ENCODE measurements at places on chromosomes 4 and X. TPM values are rescaled to one million over a fixed set of nuclear protein-coding genes. Genes with fewer than 3 reads are reported as not detected.

- DNase-seq, result no peak
- no peak overlapping the region for H3K27ac ChIP-seq
- peaks cover 14% of the 10 kb centered on the region for H3K27me3 ChIP-seq
- H3K4me3 ChIP-seq, result no peak overlapping the region
- H3K4me1 ChIP-seq, result peaks cover 8% of the 10 kb centered on the region
Observed at GRCh38 chr4:140291259-140291658, 82.2 kb upstream of the SCOC start.

- H3K4me1 ChIP-seq, result no peaks in the 10 kb centered on the region
- DNase-seq, result no peak
- peaks cover 4% of the 10 kb centered on the region for H3K27me3 ChIP-seq
- H3K36me3 ChIP-seq, result no peaks in the 10 kb centered on the region
- no peak overlapping the region for H3K27ac ChIP-seq
Observed at GRCh38 chr4:81818385-81818920, 346.7 kb upstream of the RASGEF1B start.

DNA sequence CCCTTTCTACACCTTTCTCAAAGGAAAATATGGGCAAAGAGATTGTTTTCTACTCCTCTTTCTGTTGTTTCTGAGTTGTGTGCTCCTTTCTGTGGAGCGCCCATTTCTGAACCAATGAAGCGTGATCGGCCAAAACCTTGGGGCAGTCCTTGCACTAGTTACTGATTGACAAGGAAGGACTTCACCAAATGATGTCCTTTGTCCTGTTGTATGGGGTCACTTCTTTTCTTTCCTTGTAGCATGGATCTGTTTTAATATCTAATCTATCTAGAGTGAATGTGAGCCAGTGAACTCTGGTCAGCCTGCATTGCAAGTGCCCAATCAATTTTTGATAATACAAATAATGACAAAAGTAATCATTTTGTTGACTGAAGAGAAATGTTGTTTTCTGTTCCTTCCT lies 94.5 kb downstream of the EGF start:
- no peak overlapping the region for H3K27ac ChIP-seq
- peaks cover 5% of the 10 kb centered on the region for H3K4me1 ChIP-seq
- DNase-seq, result no peak
- H3K36me3 ChIP-seq, result no peaks in the 10 kb centered on the region
- H3K4me3 ChIP-seq, result no peak overlapping the region
- H3K27me3 ChIP-seq, result peaks cover 11% of the 10 kb centered on the region

- H3K4me1 ChIP-seq, result peaks cover 10% of the 10 kb centered on the region
- no peaks in the 10 kb centered on the region for H3K36me3 ChIP-seq
- H3K4me3 ChIP-seq, result peak overlapping the region; percentile 70
Observed at GRCh38 chr4:8872402-8873291, 1.0 kb upstream of the HMX1 start.

DNA sequence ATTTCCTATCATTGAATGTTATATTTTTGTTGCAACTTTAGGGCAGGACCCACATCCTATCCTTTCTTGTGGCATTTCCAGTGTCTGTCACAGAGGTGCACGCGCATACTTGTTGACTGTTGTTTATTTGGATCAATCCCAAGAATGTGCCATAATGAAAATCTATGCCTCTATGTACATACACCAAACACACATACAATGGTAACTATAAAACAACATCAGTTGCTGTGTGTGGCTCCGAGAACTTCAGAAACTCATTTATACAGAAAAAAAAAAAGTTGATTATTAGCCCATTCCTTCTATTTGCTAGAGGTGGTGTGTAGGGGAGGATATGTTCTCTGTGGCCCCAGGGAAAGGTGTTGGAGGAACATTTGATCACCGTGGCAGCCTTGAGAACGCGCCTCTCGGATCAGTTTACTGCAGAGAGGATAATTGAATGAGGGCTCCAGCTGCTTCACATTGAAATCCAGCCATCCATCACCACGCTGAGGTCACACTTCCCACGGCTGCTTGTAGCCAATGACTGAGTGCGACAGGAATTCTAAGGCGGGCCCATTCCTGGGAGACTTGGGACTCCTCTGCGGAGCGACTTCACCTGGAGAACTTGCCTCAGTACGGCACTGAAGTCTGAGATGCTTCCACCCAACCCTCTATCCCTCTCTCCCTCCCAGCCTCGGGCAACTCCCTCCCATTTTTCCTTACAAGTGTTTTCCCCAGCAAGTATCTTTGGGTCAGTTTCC lies 19.5 kb downstream of the SMPX start:
- H3K36me3 ChIP-seq, result no peaks in the 10 kb centered on the region
- peaks cover 25% of the 10 kb centered on the region for H3K4me1 ChIP-seq

GRCh38 chrX:153924149-153924861 lies 1.8 kb downstream of the ARHGAP4 start:
- H3K27ac ChIP-seq, result no peak overlapping the region
- no peaks in the 10 kb centered on the region for H3K36me3 ChIP-seq
- no peaks in the 10 kb centered on the region for H3K27me3 ChIP-seq
- H3K4me1 ChIP-seq, result peaks cover 22% of the 10 kb centered on the region
- no peak for DNase-seq
- H3K4me3 ChIP-seq, result no peak overlapping the region

The NIPAL1 gene
- total RNA-seq, result 0.42 TPM

The TRIML2 gene
- not detected for total RNA-seq

Measured in osteocyte (in vitro differentiated cells).